ENCODE measurements at places on chromosomes 12 and 14.

- DNase-seq, result no peak
These were observed 153.9 kb downstream of the PRKCH start for GRCh38 chr14:61475316-61475715.

GRCh38 chr14:81797315-81797714 lies 263.7 kb upstream of the SEL1L start:
- DNase-seq, result no peak

DNA sequence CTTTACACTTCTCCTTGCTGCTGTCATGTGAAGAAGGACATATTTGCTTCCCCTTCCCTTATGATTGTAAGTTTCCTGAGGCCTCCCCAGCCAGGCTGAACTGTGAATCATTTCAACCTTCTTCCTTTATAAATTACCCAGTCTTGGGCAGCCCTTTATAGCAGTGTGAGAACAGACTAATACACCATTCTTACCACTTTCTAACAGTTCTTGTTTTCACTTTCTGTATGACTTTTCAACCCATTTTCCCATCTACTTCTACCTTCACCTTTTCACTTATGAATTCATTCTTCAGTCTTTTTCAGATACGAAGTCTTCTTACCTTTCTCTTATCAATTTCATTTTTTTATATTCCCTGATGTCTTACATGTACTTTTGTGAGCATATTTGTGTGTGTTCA lies 55.1 kb downstream of the FOXA1 start:
- no peak for DNase-seq

GRCh38 chr12:3755898-3756297 lies 3.0 kb upstream of the CRACR2A start:
- no peak for DNase-seq

DNA sequence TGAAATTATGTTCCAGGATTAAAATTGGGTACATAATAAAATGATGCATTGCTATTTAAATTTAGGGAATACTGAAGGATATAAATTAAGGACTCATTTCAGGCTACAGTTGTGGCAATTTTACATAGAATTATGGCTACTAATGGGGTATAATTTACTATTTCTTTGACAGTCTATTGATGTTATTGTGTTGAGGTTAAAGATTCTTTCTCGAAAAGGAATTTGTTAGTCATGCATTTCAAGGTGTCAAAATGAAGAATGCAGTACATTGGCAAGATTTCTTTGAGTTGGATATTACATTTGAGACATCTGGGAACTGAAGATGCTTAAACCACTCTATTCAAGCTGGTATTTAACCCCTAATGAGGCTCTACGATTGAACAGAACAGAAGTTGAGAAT lies 28.3 kb downstream of the SLC5A8 start:
- DNase-seq, result no peak

DNA sequence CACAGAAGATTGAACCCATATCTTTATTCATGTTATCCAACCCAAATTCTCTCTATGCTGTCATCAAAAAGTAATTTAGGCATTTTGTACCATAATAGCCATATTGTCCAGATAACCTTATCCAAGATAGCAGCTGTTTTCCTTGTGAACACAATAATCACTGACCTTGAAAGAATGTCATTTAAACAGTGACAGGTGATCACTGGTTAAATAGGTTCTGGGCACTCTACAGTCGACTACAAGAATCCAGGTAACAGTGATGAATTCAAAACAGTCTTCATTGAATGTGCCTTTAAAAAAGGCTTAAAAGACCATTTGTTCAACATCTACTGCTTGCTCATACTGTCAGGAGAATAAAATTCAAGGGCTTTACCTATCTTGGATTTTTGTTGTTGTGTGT lies 4.6 kb upstream of the SPX start:
- DNase-seq, result no peak

DNA sequence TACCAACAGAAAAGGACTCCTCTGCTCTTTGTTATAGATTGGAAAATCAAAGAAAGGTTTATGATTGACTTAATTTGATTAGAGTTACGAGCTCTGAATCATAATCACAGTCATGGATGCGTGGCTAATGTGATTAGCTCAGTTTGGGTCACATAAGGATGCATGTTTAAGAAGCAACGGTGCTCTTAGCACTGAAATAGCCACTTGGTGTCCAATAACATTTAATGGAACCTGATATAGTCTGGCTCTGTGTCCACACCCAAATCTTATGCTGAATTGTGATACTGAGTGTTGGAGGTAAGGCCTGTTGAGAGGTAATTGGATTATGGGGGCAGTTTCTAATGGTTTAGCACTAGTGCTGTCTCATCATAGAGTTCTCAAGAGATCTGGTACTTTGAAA lies 501.6 kb downstream of the SLC6A15 start:
- DNase-seq, result no peak

- DNase-seq, result no peak
These were observed 107.9 kb downstream of the SLC38A4 start for GRCh38 chr12:46717868-46718267.

GRCh38 chr12:41189395-41190251 lies 1.5 kb downstream of the PDZRN4 start:
- DNase-seq, result no peak

DNA sequence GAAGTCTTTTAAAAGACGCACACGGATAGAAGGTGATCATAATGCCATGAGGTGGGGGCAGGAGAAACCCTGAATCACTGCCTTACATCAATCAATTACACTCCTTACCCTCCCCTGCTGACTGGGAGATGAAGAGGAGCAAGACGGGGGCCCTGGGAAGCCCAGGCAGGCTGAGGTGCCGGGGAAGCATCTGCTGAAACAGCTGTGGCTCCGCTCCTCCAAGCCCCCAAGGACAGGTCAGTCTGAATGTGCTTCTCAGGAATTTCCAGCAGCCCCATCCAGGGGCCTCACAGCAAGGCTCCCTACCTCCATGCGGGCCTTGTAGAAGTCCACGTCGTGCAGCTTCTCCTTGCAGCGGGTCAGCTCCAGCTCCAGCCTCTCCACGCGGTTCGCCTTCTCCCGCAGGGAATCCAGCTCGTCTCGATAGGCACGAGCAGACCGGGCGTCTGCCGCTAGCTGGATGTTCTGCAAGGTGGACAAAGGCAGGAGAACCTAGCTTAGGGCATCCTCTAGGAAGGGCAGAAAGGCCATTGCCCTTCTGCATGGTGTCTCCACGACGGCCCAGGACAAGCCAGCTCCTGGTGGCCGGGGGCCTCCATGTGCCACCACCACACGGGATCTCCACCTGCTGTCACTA lies 79.8 kb downstream of the CCDC88C start:
- no peak for DNase-seq

GRCh38 chr12:41835556-41835955 lies 309.1 kb downstream of the GXYLT1 start:
- no peak for DNase-seq

- DNase-seq, result no peak
These were observed 167.4 kb downstream of the PHLDA1 start for GRCh38 chr12:75864161-75864560.

DNA sequence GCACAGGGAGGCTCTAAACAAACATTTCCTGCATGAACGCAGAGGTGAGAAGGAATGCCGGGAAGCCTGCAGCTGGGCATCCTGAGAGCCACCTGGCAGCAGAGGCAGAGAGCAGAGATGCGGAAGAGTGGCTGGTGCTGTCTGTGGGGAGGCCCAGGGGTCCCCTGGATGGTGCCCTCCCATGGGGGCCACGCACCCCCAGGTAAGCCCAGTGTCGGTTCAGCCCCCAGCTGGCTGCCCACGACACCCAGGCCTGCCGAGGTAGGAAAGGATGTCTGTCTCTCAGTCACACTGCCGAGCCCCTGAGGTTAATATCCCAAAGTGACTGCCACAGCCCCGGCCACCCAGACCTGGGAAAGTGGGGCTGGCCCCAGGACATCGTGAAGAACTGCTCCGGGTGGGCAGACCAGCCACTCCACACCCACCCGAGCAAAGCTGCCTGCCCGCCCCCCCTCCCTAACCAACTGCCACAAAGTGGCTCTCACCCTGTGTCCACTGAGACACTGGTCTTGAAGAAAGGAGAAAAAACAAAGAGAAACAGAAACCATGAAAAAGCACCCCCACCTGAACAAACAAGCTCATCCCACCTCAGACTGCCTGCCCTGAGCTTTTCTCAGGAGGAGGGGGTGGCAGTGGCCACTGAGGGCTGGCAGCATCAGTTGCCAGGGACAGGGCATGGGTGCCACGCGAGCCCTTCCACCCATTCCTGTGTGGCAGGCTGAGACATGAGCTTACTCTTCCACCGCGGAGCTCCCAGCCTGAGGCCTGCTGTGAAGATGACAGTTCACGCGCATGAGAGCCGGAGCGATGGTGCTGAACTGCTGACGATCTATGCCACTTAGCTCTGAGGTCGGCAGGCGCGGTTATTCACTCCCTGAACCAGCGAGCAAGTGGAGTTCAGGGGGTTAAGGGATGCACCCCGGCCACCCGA lies 40.8 kb downstream of the CCDC88C start:
- no peak for DNase-seq

GRCh38 chr14:80615831-80616230 lies 325.7 kb downstream of the CEP128 start:
- DNase-seq, result no peak

- DNase-seq, result no peak
These were observed 230.8 kb downstream of the FOXN3 start for GRCh38 chr14:89185919-89186855.

- DNase-seq, result no peak
These were observed 314.3 kb upstream of the TBX3 start for GRCh38 chr12:114998118-114998749.

DNA sequence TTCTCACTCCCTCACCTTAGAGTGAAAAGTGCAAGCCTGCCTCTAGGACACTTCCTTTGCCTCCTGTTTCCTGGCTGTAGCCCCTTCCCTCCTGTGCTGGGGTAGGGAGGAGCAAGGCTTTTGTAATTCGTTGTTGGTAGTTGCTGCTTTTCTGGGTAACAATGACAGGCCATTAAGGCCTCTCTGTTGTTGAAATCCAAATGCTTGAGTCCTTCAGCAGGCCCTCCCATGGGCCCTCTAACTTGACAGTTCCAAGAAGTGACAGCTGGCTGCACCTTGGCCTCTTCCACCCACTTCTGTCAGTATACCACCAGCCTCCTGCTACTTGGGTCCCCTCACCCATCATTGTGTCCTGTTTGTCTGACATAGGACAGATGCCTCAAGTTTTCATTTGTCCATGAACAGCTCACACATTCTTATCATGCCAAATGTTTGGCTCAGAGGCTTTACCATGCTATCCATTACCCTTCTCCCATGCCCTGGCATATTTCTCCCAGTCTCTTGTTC lies 103.7 kb upstream of the PDE3A start:
- DNase-seq, result no peak

GRCh38 chr12:27236498-27236897 lies 7.6 kb upstream of the STK38L start:
- no peak for DNase-seq

- no peak for DNase-seq
These were observed 157.0 kb upstream of the RMST start for GRCh38 chr12:97305651-97306050.

- no peak for DNase-seq
These were observed 273.7 kb downstream of the CACNA1C start for GRCh38 chr12:2326470-2326869.

DNA sequence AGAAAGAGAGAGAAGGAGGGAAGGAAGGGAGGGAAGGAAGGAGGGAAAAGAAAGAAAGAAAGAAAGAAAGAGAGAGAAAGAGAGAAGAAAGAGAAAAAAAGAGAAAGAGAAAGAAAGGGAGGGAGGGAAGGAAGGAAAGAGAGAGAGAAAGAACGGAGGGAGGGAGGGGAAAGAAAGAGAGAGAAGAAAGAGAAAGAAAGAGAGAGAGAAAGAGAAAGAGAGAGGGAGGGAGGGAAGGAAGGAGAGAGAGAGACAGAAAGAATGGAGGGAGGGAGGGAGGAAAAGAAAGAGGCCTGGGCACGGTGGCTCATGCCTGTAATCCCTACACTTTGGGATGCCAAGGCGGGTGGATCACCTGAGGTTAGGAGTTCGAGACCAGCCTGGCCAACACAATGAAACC lies 5.1 kb upstream of the ANAPC5 start:
- no peak for DNase-seq

- DNase-seq, result no peak
These were observed 45.2 kb downstream of the FOXN3 start for GRCh38 chr14:89371585-89372511.

DNA sequence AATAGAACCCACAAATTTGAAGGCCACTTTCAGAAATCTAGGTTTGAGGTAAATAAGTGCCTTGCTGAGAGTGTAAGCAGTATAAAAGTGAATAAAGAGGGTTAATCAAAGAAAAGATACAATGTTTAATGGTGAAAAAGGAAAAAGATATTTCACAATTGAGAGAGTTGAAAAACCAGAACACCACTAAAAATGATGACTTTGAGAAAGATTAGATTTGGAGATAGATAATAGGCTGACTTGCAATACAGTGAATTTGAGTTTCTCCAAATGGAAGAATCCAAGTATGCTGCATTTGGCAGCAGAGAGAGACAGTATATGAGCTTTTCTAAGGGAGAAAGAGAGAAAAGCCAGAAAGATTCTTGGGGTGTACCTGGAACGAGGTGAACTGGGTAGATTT lies 2.2 kb downstream of the DENR start:
- no peak for DNase-seq

DNA sequence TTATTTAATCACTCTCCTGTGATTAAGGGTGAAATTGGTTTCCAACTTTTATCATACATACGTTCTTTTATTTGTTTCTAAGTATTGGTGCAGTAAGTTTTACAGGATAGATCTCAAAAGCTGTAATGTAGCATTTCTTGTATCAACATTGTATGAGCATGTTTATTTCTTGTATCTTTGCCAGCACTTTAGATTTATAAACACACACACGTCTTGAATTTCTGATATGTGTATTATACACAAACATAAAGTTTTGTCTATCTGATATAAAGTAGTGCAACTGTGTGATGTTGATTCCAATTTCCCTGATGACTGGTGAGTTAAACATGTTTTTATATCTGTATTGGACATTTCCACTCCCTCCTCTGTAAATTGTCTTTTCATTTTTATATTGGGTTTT lies 134.7 kb downstream of the NOVA1 start:
- no peak for DNase-seq

DNA sequence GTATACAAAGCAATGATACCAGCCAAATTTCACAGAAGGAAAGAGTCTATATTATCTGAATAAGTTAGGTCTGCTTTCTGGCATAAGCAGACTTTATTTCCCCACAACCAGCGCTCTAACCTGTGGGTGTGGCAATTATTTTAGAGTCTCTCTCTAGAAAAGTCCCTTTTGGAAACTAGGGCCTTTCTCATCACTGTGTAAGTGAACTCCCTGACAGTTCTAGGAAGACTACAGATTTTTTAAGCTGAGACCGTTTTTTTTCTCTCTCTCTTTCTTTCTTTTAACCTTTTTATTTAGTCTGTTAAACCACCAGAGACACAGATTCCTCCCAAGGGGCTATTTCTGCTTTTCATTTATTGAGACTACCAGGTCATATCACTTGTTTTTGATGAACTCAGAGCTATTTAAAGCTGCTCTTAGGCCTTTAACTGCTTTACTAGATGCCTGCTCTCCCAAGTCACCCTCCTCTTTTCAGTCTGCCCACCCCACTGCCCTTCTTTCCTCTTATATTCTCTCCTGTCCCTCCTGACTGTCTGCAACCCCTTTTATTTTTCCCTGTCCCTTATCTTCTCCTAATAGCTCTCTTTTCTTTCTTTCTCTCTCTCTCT lies 69.2 kb upstream of the ARHGAP5 start:
- no peak for DNase-seq
